Inflammatory macrophage treated with lipopolysaccharide for 4 hours (primary cell): ENCODE measurements at places on chromosomes 6 and 20.

DNA sequence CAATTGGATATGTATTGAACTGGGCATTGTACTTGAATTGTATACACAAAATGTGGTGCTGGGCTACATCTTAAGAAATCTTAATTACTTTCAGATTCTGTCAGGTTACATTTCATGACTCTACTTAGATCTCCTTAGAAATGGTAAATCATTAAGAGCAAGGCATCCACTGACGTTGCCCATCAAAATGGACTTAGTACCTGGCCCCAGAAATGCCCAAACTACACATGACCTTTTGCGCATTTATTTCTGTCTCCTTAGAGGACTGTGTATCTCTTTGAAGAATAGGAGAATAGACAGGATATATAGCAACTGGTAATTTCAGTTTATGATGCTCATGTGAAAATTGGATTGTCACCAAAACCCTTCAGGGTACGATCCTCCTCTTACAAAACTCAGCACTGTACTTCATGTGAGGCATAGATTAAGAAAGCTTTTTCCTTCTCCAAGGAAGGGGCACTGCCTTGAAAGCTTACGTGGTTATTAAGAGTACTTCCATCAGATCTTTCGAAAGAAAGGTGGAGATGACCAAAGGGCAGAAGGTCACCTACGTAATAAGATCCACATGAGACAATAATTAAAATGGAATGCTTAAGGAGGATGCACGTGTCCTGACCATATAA is 61.4 kb upstream of the BMP2 start:
- DNase-seq = no peak

DNA sequence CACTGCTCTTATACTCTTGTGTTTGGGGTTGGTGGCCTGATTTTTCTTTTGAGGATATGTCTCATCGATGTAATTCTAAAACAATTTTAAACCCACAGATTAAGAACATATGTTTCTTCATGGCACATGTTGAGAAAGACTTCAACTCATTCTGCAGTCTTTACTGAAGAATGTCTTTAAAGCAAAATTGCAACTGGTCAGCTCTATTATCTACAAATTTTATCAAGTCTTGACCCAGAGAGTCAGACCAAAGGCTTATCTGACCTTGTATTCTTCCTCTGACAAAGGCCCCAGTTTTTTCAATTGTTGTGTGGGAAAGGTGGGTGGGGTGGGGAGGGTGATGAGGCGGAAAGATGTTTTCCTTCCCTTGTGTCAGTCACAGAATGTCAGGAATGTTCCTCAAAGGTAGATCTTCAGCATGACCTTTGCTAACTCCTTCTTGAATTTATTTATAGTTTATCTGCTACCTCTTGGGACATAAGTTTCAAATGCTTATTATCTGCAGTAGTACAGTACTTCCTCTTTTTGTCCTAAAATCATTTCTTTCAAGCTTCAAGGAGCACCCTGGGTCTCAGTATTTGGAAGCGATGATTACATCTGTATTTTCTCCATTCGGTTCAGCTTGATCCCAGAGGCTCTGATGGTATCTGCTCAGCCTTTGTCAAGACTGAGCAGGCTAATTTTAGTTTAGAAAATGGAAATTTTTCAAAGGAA is 63.2 kb upstream of the TIAM2 start:
- no peak for DNase-seq

DNA sequence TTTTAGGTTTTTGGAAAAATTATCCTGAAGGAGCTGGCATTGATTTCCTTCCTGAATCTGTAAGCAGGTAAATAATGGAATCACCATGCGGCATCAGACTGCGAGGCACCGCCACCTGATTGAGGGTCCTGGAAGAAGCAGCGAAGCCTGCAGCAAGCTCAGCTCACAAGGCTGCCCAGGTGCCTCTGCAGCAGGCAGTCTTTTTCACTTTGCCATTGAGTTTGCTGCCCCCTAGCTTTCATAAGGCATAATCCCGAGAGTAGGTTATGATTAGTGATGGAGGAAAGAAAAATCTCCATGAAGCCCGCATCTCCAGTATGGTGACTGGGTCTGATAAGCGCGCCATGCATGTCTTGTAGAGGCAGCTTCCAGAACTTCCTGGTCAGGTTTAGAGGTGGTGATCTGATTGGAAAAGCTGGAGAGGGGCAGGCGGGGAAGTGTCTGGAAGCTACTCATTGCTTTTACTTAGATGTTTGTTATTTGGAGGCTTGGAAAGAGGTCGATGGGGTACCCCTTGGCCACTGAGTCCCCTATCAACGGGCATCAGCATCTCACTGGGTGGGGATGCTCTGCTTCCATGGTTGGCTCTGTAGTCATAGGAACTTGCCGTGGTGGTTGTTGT is 26.7 kb downstream of the IYD start:
- peak; percentile 21 for DNase-seq

DNA sequence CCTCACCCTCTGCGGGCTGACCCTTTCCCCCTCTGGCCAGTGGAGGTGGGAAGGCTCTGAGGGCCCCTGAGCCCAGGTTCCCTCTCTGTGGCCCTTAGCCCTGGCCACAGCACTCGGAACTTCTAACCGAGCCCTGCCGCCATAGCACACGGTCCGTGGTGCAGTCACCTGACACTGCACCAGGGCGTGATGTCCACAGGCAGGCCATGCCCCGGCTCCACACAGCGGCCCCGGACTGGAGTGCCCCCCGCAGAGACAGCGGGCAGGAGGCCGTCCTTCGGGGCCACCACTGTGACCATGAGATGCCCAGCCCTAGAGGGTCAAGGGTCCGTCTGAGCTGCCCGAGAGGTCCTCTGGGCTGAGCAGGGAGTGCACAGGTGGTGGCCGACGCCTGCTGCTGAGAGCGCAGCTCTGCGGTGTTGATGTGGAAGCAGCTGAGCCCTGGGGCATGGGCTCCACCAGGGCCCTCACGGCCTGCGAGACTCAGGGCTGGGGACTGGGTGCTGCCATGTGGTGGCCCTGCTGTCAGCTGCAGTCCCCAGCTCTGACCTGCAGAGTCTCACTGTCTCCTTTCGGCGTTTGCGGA is 11.2 kb upstream of the BHLHE23 start:
- DNase-seq = no peak

- no peak for DNase-seq
These were observed 13.4 kb downstream of the LGSN start for GRCh38 chr6:63306420-63306819.

DNA sequence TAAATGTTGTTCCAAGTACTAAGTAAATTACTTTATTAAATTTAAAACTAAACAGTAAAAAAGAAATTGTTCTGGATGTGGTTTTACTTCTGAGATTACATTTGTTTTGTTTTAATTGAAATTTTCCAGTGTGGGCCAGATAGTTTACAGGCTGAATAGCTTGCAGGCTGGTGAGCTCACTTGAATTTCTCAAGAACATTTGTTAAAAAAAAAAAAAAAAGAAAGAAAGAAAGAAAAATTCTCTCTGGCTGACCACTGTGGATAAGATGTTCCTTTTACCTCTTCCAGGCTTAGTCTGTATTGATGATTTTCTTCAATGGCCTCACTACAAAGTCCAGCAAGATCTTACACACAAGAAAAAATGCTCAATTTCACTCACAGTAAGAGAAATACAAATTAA is 85.4 kb downstream of the PLCG1 start:
- DNase-seq = no peak

GRCh38 chr20:38674092-38674764 is 50.1 kb upstream of the SLC32A1 start:
- DNase-seq = peak; percentile 28

DNA sequence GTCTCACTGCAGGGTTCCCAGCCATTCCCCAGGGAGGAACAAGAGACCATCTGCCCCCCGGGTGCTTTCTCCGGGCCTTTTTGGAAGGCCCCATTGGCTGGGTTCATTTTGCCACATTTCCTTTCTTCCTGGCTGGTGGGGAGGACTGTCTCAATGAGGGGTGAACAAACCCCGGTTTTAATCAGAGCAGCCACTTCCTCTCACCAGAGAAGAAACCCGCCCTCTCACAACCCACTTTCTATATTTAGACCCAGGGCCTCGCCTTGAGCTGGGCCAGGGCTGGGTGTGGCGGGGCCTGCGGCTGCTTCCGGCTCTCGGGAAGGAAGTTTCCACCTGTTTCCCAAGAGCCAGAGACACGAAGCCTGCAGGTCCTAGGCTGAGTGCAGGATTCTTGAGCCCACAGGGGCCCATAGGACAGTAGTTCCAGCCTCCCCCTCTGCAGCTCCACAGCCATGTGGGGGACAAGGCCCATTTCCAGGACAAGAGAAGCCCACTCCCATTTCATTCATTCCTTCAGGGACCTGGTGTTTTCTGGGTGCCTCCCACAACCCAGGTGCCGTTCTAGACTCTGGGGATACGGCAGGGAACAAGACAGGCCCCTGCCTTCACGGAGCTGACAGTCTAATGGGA is 41.8 kb downstream of the RBM38 start:
- DNase-seq = peak; percentile 88

GRCh38 chr6:112337209-112337638 is 9.9 kb upstream of the RFPL4B start:
- DNase-seq = no peak

DNA sequence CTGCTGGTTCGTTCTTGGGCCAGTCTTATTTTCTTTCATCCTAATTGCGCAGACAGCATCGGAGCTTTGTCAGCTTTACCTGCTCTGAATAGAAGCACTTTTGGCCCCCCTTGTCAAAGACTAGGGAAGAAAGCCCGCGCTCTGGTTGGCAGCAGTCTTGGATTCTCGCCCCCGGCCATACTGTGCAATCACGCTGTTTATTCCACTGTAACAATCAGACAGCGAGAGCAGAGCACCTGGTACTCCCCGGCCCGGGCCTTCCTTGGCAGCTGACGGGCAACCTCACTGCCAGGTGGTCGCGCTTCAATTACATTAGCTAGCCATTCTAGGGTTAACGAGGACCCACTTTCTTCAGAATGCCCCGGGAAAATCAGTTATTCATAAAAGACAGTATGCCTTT is 72.6 kb downstream of the INSM1 start:
- no peak for DNase-seq

GRCh38 chr6:31717499-31718222 is 2.5 kb downstream of the LY6G6D start:
- no peak for DNase-seq

DNA sequence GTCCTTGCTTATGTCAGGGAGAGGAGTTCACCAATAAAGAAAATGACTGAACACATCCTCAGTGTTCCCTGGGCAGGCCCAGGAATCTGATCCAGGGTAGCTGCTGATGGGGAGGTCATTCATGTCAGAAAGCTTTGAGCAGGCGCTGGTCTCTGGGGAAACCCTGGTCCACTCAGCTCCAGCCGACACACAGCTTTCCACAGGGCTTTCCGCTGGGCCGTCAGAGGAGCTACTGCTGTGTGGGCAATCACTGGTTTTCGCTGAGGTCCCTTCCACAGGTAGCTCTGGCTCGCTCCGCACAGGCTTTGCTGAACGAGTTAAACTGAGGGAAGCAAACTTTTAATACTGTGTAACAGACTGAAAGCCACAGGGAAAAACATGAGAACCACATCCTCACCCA is 17.5 kb upstream of the ANKRD60 start:
- no peak for DNase-seq

DNA sequence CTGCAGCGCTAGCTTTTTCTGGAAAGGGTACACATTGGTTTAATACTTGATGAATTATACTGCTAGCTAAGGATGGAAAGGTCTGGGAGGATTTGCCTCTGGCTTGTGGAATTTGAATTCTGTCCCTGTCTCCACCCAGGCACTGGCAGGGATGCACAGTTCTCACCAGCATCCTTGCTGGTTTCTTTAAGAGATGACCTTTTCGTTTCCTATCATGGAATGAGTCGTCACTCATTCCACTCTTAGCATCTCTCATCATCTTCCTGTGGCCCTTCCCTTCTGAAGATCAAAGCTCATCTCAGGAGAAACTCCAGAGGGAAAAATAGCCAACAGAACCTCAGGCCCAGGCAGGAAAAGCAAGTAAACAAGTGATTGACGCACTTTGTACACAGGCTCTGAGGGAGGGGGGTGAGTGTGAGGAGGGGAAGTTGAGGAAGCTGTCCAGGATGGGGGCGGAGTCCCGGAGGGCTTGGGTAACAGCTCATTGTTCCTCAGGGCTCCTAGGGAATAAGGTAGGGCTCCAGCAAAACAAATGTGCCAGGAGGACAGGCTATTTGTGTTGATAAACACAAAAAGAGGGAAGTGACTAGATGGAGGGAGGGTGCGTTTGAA is 25.7 kb upstream of the SAYSD1 start:
- DNase-seq = no peak

DNA sequence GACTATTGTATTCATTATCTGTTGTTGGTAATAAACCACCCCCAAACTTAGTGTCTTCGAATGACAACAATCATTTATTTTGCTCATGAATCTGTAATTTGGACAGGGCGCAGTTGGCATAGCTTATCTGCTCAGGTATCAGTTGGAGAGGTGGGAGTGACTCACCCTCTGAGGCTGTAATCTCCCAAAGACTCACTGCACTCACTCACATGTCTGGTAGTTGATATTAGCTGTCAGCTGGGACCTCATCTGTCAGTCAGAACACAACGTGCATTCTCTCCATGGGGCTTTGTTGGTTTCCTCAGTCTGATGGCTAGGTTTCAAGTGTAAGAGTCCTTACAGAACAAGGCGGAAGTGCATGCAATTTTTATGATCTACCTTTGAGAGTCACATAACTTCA is 219.0 kb upstream of the PRND start:
- no peak for DNase-seq

DNA sequence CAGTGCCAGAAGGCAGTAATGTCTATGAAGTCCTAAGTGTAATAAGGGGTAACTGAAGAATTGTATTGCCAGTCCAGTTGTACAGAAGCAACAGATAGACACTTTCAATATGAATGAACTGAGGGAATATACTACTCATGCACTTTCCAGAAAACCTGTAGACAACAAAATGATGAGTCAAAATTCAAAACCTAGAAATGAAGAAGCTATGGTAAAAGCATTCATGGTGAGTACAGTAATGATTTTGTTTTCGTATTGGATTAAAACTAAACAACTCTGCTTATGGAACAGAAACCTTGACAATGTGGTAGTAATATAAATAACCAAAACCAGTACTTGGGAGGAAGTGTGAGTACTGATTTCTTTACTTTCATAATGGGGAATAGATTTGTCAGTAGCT is 35.0 kb downstream of the ARMC2 start:
- DNase-seq = peak; percentile 51

- no peak for DNase-seq
These were observed 42.9 kb downstream of the BCAS4 start for GRCh38 chr20:50837532-50838321.

DNA sequence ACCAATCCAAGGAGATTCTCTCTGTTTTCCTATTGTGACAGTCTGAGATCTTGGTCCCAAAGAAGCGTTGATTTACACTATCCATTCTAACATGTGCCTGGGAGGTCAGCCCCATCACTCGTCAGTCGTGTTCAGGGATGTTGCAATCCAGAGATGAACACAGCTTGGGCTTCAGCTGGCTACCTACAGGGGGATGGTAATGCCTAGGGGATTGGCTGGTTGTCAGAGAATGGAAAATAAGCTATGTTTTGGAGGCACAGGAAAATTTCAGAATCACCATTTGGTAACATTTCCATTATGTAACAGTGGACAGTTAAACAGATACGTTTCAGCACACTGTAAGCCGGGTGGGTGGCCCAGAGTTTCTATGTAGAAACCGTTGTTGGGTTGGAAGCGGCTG is 147.1 kb upstream of the RALGAPA2 start:
- no peak for DNase-seq

GRCh38 chr6:70413992-70414494 is 735 bp downstream of the FAM135A start:
- DNase-seq = peak; percentile 30

- peak; percentile 49 for DNase-seq
These were observed 859 bp downstream of the PPP1R10 start for GRCh38 chr6:30615958-30616810.
